Brain microvascular endothelial cell (primary cell): ENCODE measurements at places on chromosomes 5 and 9.

DNA sequence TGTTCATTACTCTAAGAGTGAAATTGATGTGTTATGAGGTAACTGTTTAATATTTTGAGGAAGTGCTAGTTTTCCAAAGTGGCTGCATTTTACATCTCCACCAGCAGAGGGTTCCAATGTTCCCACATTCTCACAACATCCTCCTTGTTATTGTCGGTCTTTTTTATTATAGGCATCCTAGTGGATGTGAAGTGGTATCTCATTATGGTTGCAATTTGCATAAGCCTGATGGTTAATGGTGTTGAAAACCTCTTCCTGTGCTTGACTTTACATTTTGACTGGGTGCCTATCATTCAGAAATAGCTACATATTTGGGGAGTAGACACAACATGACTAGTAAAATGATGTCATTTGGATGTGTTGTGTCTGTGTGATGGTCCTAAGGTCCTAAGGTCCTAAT is 143.6 kb downstream of the MRPS30 start:
- peak; percentile 12 for DNase-seq

DNA sequence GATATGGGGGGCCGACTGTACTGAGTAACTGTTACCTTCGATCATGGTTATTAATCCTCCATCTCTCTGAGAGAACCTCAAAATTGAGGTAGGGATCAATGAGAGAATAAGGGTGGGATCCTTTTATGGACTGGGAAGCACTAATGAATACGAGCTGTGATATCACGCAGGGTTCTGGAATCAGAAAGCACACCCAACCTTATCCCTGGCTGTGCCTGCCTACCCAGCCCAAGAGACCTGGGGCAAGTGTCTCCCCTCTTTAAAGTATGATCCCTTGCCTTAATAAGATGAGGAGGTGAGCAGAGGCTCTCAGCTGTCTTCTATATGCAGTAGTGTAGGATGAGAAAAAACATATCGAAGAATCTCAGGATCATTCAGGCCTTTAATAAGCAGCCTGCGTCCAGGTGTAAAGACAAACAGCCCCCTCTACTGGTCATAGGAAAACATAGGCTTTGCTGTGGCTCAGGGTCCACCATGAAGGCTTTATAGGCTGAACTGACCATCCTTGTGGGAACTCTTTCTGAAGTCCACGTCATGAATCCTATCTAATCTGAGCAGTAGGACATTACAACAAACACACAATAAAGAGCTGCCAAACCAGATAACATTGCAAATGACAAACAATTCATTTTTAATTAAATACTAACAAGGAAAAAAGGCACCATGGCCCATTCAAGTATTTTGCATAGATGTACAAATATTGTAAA is 16.8 kb downstream of the NIPAL4 start:
- peak; percentile 73 for DNase-seq

GRCh38 chr9:90858457-90858901 is 56.9 kb downstream of the SYK start:
- DNase-seq = no peak

- no peak for DNase-seq
These were observed 68.2 kb upstream of the ITGA2 start for GRCh38 chr5:52920929-52921328.
